LHCN-M2 (cell line): ENCODE measurements at places on chromosomes 5 and 9. TPM values are rescaled to one million over a fixed set of nuclear protein-coding genes. Genes with fewer than 3 reads are reported as not detected.

DNA sequence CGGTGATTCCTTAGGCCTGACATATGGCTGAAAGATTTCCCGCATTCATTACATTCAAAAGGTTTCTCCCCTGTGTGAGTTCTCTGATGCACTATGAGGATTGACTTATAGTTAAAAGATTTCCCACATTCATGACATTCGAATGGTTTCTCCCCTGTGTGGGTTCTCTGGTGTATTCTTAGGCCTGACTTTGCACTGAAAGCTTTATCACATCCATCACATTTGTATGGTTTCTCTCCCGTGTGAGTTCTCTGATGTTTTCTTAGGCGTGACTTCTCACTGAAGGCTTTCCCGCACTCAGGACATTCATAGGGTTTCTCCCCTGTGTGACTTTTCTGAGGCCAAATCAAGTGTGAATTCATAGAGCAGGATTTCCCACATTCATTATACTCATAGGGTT, 35.8 kb downstream of the ZNF782 start:
- peak; percentile 6 for DNase-seq

GRCh38 chr5:31408814-31409213, 123.1 kb downstream of the DROSHA start:
- DNase-seq: peak; percentile 58

DNA sequence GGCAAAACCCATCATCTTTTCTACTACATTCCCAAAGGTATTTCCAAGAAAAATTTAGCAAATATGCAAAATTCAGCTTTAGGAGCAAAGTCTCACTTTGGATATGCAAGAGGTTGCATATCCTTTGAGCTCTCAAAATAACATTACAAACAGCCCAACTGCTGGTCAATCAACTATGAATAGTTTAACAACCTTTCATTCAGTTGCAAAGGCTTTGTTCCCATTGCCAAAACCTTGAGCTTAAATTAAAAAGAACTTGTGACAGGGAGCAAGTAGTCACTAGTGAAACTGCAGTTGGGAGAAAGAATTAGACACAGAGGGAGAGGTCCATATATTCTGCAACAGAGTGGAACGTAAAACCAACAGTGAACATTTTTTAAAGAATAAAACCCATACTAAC, 8.8 kb downstream of the ZNF608 start:
- DNase-seq: no peak

DNA sequence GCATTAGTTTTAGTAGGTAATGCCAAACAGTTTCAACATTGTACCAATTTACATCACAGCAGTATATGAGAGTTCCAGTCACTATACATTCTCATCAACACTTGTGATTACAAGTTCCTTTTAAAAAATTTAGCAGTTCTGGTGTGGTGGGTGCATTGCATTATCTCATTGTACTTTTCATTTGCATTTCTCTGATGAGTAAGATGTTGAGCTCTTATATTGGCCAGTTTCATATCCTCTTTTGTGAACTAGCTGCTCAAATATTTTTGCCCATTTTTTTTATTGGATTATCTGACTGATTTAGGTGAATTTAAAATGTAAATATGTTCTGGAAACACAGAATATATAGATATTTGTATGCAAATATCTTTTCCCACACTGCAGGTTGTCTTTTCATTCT, 160.9 kb upstream of the NR3C1 start:
- DNase-seq: no peak

GRCh38 chr5:94595281-94595840, 23.0 kb downstream of the KIAA0825 start:
- DNase-seq: no peak

- DNase-seq: no peak
These were observed 345.8 kb upstream of the KLF9 start for GRCh38 chr9:70760228-70760627.

- no peak for DNase-seq
These were observed 1093.3 kb upstream of the CDH6 start for GRCh38 chr5:30100148-30100713.

- no peak for DNase-seq
These were observed 417.7 kb upstream of the POU5F2 start for GRCh38 chr5:94159144-94159543.

GRCh38 chr9:136854113-136854841, 2.1 kb downstream of the MAMDC4 start:
- DNase-seq: no peak

- peak; percentile 57 for DNase-seq
These were observed 106.0 kb downstream of the SMARCA2 start for GRCh38 chr9:2120926-2121689.

NKD2 gene
- total RNA-seq: not detected in 2 replicates

SLC4A9 gene
- not detected in 2 replicates for total RNA-seq

CDH9 gene
- not detected in 2 replicates for total RNA-seq

GALNT12 gene
- 1.7 and 2.2 TPM in 2 replicates for total RNA-seq

PCDHB10 gene
- total RNA-seq: 2.4 and 2.8 TPM in 2 replicates
